ENCODE measurements at places on chromosomes 11 and 22. TPM values are rescaled to one million over a fixed set of nuclear protein-coding genes. Genes with fewer than 3 reads are reported as not detected.

DNA sequence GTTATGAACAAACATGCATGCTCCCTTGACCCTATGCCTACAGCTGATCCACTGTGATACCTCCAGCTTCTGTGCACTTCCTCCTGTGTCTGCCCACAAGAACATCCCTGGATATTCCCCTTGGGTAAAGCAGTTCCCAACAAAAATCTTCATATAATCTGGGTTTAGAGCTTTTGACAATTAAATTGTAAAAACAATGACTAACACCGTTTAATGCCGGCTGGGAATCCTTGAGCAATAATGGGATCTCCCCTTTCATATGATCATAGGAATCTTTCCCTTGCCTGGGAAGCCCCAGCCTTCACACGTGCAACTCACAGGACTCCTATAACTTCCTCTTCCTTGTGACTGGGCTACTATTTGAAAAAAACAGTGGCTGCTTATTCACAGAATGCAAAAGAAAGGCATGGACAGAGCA is 6.3 kb upstream of the ZC3H12C start:
- peaks cover 3% of the 10 kb centered on the region for H3K4me1 ChIP-seq
- H3K27me3 ChIP-seq, result no peaks in the 10 kb centered on the region
- no peak overlapping the region for H3K27ac ChIP-seq
- no peaks in the 10 kb centered on the region for H3K36me3 ChIP-seq
- DNase-seq, result no peak
- no peak overlapping the region for H3K4me3 ChIP-seq

GRCh38 chr11:11843211-11843621 is 1.4 kb downstream of the USP47 start:
- H3K36me3 ChIP-seq, result no peaks in the 10 kb centered on the region
- peak overlapping the region; percentile 99 for H3K27ac ChIP-seq
- peaks cover 46% of the 10 kb centered on the region for H3K4me1 ChIP-seq
- no peak for DNase-seq
- peak overlapping the region; percentile 89 for H3K4me3 ChIP-seq
- H3K27me3 ChIP-seq, result no peaks in the 10 kb centered on the region

GRCh38 chr22:28822930-28823551 is 22.7 kb upstream of the XBP1 start:
- no peaks in the 10 kb centered on the region for H3K36me3 ChIP-seq
- H3K4me1 ChIP-seq, result peaks cover 11% of the 10 kb centered on the region
- no peaks in the 10 kb centered on the region for H3K27me3 ChIP-seq
- no peak overlapping the region for H3K27ac ChIP-seq

DNA sequence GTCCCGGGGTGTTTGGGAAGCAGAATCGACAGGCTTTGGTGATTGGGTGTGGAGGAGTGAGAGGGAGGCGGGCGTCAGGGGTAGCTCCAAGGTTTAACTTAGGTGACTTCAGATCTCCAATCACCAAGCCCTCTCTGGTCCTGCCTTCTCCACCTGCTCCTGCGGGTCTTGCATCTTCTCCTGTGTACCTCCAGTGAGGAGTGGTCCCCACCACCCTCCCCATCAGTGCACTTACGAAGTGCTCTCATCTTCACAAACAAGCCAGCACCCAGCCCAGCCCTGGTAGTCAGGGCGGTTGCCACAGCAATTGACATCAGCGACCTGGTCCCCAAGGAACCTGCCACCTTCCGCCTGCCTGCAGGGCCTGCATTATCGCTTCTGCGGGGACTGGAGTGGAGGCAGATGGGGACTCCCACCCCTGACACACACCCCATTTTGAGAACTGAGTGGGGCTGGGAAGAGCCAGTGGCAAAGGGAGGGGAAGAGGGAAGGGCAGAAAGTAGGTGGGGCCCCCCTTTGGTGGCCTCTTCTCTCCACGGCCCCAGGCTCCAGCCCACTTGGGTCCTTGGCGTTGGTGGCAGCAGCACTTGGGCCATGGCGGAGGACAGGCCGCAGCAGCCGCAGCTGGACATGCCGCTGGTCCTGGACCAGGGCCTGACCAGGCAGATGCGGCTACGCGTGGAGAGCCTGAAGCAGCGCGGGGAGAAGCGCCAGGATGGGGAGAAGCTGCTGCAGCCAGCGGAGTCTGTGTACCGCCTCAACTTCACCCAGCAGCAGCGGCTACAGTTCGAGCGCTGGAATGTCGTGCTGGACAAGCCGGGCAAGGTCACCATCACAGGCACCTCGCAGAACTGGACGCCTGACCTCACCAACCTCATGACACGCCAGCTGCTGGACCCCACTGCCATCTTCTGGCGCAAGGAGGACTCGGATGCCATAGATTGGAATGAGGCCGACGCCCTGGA is at the start of gene OMP:
Gene OMP (plus strand): TSS at position 595 of the 965 bp plus-strand sequence. CDS start 0 bp downstream, at position 595.
- peak; percentile 32 for DNase-seq
- H3K27ac ChIP-seq, result no peak within 1 kb of the TSS
- no peaks in the 10 kb centered on the region for H3K36me3 ChIP-seq
- H3K4me3 ChIP-seq, result no peak within 1 kb of the TSS
- H3K27me3 ChIP-seq, result no peaks in the 10 kb centered on the region

DNA sequence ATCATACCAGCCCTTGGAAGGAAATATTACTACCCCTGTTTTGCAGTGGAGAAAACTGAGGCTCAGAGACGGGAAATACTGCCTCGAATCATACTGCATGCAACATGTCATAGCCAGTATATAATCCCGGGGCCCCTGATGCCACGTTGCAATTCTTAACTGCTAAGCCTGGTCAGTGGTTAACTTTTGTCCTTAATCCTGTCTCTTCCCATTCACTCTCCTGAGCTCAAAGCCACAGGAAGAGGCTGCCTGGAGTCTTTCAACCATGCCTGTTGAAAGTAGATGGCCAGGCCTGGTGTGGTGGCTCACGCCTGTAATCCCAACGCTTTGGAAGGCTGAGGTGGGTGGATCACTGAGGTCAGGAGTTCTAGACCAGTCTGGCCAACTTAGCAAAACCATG is 166.6 kb downstream of the MIAT start:
- no peak overlapping the region for H3K27ac ChIP-seq
- H3K27me3 ChIP-seq, result no peaks in the 10 kb centered on the region
- no peaks in the 10 kb centered on the region for H3K4me1 ChIP-seq
- H3K36me3 ChIP-seq, result no peaks in the 10 kb centered on the region

- no peaks in the 10 kb centered on the region for H3K27me3 ChIP-seq
- H3K36me3 ChIP-seq, result peaks cover 7% of the 10 kb centered on the region
- H3K27ac ChIP-seq, result no peak overlapping the region
- H3K4me1 ChIP-seq, result peaks cover 36% of the 10 kb centered on the region
Observed at GRCh38 chr11:1568441-1568911, 3.6 kb downstream of the DUSP8 start.

C11orf86 gene
- total RNA-seq, result not detected

SOX6 gene
- 47.6 TPM for total RNA-seq

CDKN1C gene
- 14.3 TPM for total RNA-seq

VPREB1 gene
- total RNA-seq, result not detected

GLYATL2 gene
- total RNA-seq, result not detected

TUBA8 gene
- 80.2 TPM for total RNA-seq
